Kidney glomerular epithelial cell (primary cell): ENCODE measurements at places on chromosomes 7 and 10.
A peak's percentile ranks its signal among the peaks of the same experiment; 100 is the strongest.

DNA sequence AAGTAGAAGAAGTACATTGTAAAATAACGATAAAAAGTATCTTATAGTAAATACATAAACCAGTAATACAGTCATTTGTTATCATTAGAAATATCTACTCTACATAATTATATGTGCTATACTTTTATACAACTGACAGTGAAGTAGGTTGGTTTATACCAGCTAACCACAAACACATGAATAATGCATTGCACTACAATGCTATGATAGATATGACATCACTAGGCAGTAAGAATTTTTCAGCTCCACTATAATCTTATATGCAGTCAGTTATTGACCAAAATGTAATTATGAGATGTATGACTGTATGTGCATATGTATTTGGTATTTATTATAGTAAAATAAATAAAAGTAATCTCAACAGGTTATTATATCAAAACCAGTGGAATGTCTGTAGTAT lies 23.4 kb upstream of the SGCE start:
- DNase-seq, result no peak

DNA sequence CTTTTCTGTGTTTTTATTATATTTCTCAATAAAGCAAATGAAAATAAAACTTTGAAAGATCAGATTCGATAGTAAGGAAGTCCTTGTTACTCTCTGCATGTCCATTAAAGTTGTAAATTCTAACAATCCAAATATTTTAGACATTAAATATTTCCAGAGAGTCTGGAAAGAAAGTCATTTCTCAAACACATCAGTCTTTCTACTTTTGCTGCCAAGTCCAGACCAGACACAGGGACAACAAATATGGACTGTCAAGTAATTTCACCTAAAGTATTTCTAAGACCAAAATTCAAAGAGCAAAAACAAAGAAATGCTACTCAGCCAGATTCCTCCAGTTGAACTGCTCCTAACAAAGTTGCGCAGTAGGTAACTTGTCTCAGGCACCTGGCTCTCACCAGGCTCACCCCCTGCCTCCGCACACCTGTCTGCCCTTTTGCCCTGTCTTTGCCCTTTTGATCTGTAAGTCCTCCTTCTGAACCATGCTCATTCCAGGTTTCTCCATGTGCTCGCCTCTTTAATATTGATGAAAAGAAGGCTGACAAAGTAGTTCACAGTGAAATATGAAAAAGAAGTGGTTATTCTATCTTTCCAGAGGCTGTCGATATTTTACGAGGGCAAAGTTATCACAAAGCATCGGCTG lies 300.5 kb downstream of the C7orf25 start:
- DNase-seq, result no peak

- no peak for DNase-seq
Observed at GRCh38 chr7:33634606-33635005, 270.7 kb upstream of the BMPER start.

- no peak for DNase-seq
Observed at GRCh38 chr7:47685151-47685550, 103.2 kb upstream of the TNS3 start.

GRCh38 chr10:112330607-112331160 lies 43.2 kb upstream of the ACSL5 start:
- DNase-seq, result no peak

DNA sequence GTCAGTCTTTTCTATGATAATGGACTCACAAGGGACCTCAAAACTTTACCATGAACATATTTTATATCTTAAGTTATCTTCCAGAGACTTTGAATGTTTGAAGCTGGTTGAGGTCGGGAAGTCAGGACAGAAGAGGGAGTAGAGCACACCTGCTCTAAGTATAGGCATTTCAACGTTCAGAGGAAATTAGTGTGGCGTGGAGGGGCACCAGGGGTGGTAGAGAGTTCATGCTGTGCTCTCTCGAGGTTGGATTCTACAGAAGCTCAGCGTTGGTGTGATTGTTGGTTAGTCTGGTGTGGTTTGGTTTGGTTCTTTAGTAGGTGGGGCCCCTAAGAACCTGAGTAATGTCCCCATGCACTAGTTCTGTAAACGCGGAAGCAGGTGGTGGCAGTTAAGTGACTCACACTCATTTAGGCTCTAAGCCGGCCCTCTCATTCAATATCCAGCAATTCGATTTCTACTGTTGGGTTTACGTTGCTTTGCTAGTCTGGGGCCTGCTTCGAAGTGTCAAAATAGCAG lies 19.8 kb downstream of the CNTNAP2 start:
- no peak for DNase-seq

DNA sequence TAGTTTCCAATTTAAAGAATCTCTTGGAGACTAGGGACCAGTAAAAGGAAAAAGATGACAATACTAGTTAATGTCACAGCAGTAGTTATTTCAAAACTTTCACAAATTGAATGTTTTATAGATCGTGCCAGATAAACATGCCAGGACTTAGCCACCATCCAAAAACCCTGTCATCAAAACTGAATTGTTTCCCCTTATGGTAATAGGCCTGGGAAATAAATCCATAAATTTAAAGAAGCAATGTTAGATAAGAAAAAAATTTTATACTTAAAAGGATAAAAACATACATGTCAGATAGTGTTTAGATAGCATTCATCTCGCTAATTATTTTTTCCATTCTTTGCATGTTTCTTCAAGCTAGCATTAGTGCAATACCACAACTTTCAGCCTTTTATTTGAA lies 71.2 kb downstream of the SUGCT start:
- DNase-seq, result no peak

- DNase-seq, result no peak
Observed at GRCh38 chr10:29922892-29923291, 136.5 kb downstream of the JCAD start.

- DNase-seq, result no peak
Observed at GRCh38 chr10:72311667-72312066, 37.9 kb downstream of the DDIT4 start.

DNA sequence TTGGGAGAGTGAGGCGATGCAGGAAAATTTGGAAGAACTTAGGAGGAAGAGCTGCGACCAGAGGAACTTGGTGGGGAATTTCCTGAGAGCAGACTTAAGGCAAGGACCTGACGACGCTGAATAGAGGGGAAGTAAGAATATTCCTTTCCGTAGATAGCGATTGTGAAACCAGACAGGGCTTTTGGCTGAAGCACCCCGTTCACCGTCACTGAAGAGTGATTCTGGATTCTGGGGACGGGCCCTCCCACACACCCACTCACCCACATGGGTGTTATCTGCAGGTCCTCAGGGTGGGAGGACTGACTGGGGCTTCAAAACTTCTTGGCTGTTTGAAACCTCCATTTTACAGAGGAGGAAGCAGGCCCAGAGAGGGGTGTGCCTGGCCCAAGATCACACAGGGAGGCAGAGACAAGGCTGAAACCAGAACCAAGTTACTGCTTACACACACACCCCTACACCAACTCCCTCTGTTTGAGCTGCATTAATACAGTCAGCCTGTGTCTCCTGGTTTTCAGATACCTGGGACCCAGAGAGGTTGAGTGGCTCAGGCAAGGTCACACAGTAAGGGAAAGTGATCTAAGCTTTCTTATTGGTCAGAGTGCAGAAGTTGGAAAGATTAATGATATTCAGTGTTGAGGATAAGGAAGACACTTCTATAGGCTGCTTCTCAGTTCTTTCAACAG lies 37.2 kb upstream of the CDH23 start:
- DNase-seq, result no peak

GRCh38 chr10:48251152-48251524 lies 23.4 kb downstream of the FRMPD2 start:
- no peak for DNase-seq

DNA sequence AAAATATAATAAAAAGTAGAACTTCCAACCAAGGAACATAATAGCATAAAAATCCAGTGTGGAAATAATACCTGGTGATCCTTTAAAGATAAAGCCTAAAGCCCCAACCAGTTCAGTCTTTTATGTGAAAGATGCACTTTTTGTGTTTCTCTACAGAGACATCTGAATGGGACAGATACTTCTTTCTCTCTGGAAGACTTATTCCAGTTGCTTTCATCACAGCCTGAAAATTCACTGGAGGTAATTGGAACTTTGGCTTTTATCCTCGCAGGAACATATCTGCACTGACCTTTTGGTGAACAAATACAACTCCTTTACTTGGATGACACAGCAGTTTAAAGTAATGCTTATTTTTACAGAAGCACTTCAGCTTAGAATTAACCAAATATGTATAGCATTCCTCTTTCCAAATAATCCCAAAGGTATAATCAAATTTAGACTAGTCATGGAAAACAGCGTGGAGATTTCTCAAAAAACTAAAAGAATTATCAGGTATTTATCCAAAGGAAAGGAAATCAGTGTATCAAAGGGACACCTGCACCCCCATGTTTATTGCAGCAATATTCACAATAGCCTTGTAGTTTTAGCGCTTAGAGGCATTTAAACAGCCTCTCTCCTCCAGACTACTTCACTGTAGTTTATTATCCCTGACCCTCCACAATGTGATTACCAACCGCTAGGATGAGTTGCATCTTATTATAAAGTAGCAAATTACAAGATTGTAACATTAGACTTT lies 16.8 kb downstream of the HNRNPA2B1 start:
- DNase-seq, result no peak

DNA sequence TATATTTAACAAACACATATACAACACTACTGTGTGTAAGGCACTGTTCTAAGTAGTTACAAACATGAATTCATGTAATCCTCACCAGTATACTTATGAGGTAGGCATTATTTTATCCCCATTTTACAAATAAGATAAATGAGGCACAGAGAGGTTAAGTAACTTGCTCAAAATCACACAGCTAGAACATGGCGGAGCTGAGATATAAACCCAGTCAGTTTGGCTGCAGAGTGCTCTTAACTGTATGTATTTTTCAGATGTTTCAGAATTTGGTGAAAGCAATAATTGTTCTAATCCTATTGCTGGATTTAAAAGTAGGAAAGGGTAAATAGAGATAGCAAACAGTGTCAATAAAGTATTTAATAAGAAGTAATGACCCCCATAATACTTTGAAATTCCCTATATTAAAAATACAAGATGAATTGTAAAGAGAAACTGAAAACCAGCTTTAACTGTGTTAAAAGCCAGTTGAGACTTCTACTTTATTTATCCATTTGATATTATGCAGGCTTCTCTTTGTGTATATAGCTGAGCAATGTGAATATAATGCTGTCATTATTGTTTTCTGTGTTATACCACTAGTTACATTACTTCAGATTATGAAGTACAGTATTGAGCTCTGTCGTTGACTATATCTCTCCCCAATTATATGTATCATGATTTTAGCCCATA lies 32.3 kb upstream of the RPA3 start:
- DNase-seq, result no peak

- DNase-seq, result no peak
Observed at GRCh38 chr7:155009570-155010157, 6.7 kb upstream of the PAXIP1 start.

GRCh38 chr7:112071856-112072255 lies 134.3 kb downstream of the DOCK4 start:
- DNase-seq, result peak; percentile 19

- DNase-seq, result no peak
Observed at GRCh38 chr10:120999868-121000267, 148.7 kb downstream of the WDR11 start.

GRCh38 chr10:61408105-61408504 lies 45.1 kb downstream of the TMEM26 start:
- DNase-seq, result no peak

DNA sequence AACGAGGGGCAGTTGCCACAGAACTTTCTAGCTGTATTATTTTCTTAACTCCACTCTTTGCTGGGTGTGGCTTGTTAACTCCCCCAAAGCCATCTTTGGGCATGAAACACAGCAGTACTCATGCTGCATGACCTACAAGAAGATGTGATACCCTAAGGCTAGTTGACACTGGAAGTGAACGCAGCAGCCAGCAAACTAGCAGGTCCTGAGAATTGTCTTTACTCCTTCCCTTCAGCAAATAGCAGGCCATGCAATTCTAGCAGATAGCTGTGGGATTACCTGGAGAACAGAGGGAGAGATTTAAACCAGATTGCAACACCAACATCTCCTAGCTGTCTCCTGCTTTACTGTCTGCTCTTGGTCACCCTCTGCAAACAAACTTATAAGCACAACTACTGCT lies 688.0 kb upstream of the ZWINT start:
- no peak for DNase-seq

DNA sequence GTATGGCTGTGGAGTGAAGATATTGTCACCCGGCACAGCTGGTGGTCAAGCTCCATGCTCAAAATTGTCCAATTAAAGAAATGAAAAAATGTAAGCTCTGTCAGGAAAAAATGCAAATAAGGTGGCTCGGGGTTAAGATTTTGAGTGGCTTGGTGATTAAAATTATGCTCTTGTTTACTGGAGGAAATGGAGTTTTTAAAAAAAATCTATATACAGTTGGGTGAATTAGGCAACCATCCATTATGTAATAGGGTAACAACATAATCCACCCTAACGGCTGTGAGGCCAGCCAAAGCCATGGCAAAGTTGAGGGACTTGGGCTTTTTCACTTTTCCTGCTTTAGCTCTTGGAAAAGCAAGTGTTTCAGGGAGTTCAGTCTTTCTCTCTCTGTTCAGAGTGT lies 260.8 kb upstream of the HABP2 start:
- DNase-seq, result no peak

DNA sequence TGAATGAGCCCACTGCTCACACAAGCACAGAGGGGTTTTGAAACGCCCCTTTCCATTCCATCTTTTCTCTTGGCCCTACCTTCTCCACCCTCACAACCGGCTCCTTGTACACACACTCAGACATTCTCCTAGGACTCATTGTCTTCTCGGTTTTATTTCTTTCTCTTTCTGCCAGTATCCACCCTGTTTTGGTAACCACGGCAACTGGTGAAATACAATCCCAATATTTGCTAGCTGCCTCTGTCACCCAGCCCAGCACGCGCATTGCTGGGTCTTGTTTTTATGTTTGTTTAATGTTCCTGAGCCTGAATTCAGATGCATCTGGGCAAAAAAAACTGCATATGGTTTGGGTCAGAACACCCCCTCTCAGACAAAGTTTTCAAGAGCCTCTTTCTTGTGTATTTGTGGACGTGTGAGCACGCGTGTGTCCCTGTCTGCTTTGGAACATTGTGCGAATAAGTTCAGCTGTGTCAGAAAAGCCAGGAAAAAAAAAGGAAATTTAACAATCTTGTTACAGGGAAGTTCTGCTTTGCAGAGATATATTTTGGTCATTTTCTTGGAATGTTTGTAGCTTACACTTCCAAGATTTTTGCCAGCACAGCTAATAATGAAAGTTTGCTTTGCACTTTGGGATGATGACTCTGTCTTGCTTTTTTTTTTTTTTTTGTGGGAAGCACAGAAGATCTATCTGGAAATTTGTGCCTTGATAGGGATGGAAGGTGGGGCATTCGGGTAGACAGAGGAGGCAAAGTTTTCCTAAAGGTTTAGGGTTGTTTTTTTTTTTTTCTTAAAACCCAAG lies 225.9 kb downstream of the TRIL start:
- no peak for DNase-seq

- DNase-seq, result no peak
Observed at GRCh38 chr10:19993714-19994315, 177.6 kb downstream of the PLXDC2 start.

- DNase-seq, result no peak
Observed at GRCh38 chr7:152966189-152966588, 206.6 kb downstream of the ACTR3B start.

- DNase-seq, result no peak
Observed at GRCh38 chr10:34191406-34191805, 623.7 kb downstream of the PARD3 start.

DNA sequence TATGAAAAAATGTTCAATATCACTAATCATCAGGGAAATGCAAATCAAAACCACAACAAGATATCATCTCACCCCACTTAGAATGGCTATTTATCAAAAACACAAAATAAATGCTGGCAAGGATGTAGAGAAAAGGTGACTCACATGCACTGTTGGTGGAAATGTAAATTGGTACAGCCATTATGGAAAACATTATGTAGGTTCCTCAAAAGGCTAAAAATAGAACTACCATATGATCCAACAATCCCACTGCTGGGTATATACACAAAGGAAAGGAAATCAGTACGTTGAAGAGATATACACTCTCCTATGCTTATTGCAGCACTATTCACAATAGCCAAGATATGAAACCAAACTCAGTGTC lies 50.2 kb downstream of the CDK1 start:
- no peak for DNase-seq
